ENCODE measurements at places on chromosomes 1 and 21.

- DNase-seq, result no peak
Measured at GRCh38 chr1:112396653-112397471, 848 bp downstream of the CTTNBP2NL start.

- DNase-seq, result no peak
Measured at GRCh38 chr1:66889030-66889429, 35.6 kb downstream of the DNAI4 start.

- DNase-seq, result no peak
Measured at GRCh38 chr1:36166938-36167905, 11.3 kb downstream of the MAP7D1 start.

GRCh38 chr1:199837321-199837720, 190.2 kb upstream of the NR5A2 start:
- no peak for DNase-seq

GRCh38 chr1:9292361-9293240, at the start of gene SPSB1:
Gene SPSB1 (plus strand): TSS chr1:9292894. CDS start chr1:9355892, 62,998 bp downstream.
- no peak for DNase-seq

DNA sequence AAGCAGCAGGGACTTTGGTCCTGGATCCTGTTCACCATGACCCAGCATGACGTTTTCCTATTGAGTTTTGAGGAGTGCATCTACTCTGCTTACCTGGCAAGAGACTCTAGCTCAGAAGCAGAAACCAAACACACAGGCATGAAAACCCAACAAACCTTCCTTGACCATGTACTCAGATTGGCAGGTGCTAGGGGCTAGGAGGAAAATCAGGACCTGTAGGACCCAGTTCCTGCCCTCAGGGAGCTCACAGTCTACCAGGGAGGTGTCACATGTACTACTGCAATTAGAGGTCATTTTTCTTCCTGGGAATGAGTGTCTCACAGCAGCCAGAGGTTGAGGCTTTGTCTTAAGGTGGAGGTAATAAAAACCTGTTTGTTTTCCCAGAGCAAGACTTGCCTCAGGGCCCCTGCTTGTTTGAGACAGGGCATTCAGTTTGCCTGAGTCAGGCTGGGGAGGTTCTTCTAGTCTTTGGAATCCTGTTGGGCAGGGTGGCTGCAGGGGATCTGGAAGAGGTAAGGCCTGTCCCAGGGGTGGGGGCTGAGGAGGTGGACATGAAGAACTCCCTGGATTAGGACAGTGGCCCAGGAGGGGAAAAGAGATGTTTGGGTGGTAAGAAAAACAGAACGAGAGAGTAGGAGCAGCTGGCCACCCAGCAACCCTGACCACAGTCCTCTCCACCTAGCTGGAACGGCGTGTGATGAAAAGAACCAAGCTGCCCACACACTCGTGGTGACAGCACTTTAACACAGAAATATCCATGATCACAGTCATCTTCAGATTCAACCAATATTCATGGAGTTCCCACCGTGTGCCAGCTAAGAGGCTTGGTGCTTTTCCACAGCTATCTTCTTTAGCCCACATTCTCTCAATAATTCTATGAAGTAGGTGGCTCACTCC, 30.8 kb downstream of the IER5 start:
- DNase-seq, result no peak

GRCh38 chr21:44818640-44819011, 764 bp upstream of the SUMO3 start:
- no peak for DNase-seq

GRCh38 chr1:223651291-223651991, 14.1 kb downstream of the CAPN8 start:
- no peak for DNase-seq

DNA sequence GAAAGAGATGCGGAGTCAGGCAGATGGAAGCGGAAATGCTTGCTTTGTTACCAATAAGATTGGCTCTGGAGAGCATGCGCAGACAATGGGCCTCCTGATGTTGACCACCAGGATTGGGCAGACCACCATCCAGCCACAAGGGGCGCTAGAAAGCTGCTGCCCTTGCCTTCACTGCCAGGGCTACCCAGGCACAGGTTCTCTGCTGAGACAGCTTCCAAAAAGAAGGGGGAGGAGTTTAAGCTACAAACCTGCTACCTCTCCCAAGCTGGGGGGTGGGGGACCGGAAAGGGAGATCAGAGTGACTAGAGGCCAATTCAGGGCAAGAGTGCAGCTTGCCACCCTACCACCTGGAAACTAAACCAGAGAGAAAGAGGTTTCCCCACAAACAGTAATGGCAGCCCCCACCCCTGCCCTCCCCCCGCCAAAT, 369.7 kb downstream of the RRAGC start:
- DNase-seq, result no peak

DNA sequence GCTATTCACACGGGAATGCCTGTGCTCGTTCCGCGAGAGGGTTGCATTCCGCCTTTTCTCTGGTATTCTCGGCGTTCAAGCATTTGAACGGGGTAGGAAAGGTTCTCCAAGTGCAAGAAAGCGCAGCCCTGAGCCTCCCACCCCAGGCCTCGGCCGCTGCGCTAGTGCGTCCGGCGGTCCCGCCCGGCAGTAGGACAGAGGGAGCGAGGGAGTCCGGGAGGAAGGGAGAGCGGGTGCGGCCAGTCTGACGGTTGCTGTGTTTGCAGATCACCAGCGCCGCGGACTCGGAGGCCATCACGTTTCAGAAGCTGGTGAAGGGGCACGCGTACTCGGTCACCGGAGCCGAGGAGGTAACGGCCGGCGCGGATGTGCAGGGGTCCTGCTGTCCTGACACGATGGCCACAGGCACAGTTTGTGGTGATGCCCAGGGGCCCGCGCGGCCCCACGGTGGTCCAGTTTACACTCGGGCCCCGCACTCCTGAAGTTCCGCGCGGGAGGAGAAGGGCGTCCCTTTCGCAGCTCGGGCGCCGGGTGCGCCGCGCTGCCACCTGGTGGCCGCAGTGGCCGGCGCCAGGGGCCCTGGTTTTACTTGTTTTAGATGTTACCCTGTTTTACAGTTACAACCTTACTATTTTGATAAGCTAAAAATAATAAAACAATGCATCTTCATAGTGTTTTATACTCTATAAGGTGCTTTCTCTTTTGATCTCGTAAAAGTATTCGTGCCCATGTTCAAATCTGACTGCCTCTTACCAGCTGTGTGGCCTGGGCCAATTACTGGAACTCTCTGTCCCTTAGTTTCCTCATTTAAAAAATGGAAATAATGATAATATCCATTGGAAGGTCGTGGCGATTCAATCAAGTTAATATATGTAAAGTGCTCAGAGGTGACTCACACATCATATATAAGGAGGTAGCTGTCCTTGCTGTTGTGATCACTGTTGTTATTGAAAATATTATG, 36.7 kb downstream of the CAPN2 start:
- no peak for DNase-seq

GRCh38 chr1:177858332-177858821, 111.5 kb downstream of the SEC16B start:
- no peak for DNase-seq

DNA sequence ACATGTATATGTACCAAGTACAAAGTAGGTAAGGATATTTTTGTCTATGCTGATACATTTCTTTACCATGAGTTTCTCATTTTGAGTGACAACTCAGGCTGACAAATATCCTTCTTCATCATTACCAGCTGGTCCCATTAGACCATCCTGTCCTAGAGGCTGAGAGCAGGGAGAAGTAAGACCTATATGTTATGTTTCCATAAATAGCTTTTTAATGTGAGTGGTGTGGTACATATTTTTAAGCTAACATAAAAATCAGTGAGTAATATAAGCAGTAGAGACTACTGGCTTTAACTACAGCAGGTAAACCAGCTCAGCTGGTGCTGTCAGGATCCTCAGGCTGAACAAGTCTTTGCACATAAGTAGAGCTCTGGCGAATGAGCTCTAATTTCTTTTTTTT, 62.4 kb downstream of the CLEC20A start:
- DNase-seq, result no peak

DNA sequence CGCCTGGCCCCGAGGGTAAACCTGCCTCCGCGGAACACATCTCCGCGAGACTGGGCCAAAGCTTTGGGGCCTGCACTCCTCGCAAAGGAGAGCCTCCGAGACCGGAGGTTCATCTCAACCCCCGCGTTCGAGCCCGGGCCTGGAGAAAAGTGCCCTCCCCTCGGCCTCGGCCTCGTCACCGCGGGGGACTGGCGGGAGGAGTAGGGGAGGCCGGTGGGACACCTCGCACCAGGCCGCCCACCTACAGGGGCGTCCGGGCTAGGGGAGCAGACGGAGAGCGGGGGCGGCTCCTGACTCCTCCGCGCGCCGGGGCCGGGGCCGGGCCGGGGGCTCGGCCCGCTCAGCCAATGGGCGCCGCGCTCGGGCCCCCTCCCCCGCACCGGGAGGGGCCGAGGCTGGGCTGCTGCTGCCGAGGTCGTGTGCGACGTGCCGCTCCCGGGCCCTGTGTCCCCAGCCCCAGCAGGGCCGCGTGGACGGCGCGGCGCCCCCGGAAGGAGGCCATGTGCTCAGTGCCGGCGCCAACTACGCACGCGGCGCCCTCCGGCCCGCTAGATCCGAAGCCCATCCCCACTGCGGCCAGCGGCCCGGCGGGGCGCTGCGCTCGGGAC, 684 bp downstream of the SLC2A1 start:
- no peak for DNase-seq

DNA sequence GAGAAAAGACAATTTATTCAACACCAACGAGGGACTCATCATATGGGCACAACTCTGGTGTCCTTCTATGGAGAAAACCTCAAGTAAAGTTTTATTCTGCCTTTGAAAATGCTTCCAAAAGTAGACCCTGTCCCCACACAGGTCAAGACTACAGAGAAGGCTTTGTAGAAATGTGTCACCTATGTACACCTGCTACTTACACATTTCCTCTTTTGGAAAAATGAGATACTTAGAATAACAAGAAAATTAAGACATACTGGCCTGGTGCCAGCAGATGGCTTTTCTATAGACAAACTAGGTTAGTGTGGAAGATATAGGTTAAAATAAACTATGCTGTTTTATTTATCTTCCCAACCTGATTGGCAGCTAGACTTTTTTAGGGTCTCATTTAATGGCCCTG, 13.6 kb downstream of the POGK start:
- no peak for DNase-seq

DNA sequence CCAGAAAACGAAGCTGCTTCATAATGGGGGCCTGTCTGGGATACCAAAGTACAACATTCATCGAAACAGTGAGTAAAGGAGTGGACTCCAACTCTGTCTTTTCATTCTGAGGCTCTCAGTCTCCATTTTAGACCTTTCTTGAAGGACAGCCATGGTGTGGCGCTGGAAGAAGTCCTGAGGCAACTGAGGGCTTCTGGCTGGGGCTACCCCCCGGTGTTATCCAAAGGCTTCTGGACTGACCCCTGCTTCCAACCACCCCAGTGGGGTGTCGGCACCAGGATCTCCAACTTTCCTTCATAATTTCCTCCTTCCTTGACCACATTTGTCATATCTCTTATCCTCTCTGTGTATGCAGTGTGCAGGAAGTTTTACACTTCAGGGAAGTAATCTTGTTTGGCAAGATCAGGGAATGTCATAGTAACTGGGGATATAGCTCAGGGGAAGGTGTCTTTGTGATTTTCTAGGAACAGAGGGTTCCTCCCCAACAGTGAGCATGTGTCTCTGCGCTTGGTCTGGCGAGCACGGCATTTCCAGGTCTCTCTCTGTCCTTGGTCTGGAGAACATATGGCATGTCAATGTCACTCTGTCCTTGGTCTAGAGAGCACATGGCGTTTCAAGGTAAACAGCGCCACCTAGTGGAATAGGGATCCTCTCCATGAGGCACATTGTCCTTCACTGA, 19.4 kb upstream of the BSDC1 start:
- DNase-seq, result no peak

GRCh38 chr21:24223624-24224023, 1383.7 kb downstream of the MRPL39 start:
- DNase-seq, result no peak

DNA sequence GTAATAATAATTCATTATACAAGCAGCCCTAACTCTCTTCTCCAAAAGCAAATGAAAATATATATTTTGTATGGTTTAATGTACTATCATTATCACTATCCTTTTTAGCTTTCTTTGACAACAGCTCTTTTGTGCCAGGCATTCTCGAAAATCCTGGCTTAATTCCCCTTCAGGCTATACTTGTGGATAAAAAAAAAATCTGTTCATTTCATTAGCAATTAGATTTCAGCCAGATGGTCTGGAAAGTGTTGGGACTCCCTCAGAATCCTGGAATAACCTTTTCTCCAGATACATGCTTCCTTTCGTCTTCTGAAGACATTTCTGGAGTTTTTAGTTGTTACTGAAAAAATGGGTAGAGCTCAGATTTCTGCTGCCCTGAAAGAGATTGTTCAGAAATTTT, 83.4 kb upstream of the PLPPR4 start:
- DNase-seq, result no peak

DNA sequence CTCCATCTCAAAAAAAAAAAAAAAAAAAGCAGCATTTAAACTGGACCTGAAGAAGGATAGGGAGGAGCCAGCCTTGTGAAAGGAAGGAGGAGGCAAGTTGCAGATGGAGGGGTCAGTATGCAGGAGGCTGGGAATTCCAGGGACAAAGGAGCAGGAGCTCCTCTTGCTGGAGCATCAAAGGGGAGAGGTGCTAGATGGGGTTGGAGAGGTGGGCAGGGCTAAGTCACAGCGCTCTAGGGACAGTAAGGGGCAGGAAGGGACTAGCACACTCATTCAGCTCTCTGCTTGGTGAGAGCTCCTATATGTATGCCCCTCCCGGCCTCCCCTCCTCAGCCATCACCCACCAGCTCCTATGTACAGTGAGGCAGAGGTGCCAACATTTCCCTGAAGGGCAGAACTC, 26.8 kb downstream of the MAP7D1 start:
- DNase-seq, result no peak

- no peak for DNase-seq
Measured at GRCh38 chr1:222592171-222592570, 2.4 kb upstream of the TAF1A start.

- DNase-seq, result no peak
Measured at GRCh38 chr1:151518936-151519335, 7.7 kb downstream of the CGN start.

- DNase-seq, result no peak
Measured at GRCh38 chr1:113659035-113659434, 100.3 kb downstream of the PHTF1 start.

GRCh38 chr1:47188791-47189785, 748 bp downstream of the PDZK1IP1 start:
- no peak for DNase-seq
